ENCODE measurements at places on chromosomes 4 and X. TPM values are rescaled to one million over a fixed set of nuclear protein-coding genes. Genes with fewer than 3 reads are reported as not detected.

SRPX2 gene
- total RNA-seq: 59.6 TPM

UGT2B17 gene
- total RNA-seq: not detected

COQ2 gene
- 15.5 TPM for total RNA-seq

POU3F4 gene
- total RNA-seq: not detected

DKC1 gene
- 63.4 TPM for total RNA-seq

GBA3 gene
- not detected for total RNA-seq

RTL5 gene
- total RNA-seq: 1.1 TPM

CT45A2 gene
- total RNA-seq: not detected

TLR3 gene
- 1.9 TPM for total RNA-seq

PNMA6E gene
- total RNA-seq: not detected

MAGEB10 gene
- total RNA-seq: not detected

RHOXF1 gene
- total RNA-seq: not detected

CT55 gene
- total RNA-seq: not detected

NMU gene
- total RNA-seq: not detected

RGN gene
- total RNA-seq: under 0.01 TPM

ESX1 gene
- not detected for total RNA-seq
